ENCODE measurements at places on chromosomes 6 and 20.

GRCh38 chr6:122389704-122390372 is 9.6 kb upstream of the HSF2 start:
- DNase-seq = no peak

- DNase-seq = no peak
Measured at GRCh38 chr6:44085219-44085618, 42.0 kb downstream of the MRPL14 start.

DNA sequence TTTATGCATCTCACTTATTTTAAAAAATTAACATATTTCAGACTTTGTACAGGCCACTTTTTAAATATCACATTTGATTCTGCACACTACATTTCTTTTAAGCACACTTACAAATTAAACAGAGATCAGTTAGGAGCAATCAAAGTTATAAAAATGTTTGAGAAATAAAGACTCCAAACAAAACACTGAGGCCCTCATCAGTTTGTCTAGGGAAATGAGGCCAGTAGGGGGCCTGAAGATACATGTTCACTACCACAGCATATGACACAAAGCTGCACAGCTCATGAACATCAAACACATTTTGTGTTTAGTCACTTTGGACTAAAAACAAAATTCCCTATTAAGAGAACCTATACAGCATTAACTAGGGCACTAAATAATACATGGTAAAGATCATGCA is 180.5 kb downstream of the PDE7B start:
- DNase-seq = no peak

- DNase-seq = no peak
Measured at GRCh38 chr6:158850807-158851115, 31.6 kb upstream of the EZR start.

DNA sequence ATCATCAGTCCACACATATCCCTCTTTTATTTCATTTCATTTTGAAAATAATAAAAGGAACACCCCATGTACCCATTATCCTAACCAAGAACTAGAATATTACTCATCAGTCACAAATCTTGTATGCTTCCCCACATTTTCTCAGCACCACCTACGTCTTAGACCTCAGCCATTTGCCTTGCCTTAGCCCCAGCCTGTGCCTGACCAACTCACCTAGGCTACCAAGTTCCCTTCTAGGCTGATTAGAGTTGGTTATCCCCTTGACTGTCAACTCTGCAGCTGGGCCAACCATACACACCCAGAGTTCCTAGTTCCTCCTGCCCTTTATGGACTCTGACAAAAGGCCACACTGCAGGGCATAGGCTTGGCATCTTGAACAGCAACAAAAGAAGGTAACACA is 33.4 kb upstream of the IPCEF1 start:
- DNase-seq = no peak

DNA sequence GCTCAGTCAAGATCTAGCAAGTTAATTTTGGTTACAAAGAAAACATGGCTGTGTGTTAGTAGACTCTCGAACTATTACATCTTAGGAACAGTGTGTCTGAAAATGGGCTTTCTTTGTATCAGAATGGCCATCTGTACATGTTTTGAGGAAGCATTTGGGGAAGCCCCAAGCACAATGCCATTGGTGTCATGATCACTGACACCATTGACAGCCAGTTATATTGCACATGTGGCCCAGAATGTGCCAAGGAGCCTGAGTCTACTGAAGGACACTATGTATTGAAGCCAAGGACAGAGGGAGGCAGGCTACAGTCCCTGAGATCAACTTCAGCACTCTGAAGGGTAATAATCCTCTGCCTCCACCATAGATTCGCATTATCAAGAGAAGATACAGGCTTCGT is 12.6 kb upstream of the FAM50B start:
- DNase-seq = no peak

- DNase-seq = no peak
Measured at GRCh38 chr6:82612475-82613039, 248.9 kb downstream of the TPBG start.

GRCh38 chr20:48783533-48784272 is 44.1 kb downstream of the PREX1 start:
- DNase-seq = no peak

DNA sequence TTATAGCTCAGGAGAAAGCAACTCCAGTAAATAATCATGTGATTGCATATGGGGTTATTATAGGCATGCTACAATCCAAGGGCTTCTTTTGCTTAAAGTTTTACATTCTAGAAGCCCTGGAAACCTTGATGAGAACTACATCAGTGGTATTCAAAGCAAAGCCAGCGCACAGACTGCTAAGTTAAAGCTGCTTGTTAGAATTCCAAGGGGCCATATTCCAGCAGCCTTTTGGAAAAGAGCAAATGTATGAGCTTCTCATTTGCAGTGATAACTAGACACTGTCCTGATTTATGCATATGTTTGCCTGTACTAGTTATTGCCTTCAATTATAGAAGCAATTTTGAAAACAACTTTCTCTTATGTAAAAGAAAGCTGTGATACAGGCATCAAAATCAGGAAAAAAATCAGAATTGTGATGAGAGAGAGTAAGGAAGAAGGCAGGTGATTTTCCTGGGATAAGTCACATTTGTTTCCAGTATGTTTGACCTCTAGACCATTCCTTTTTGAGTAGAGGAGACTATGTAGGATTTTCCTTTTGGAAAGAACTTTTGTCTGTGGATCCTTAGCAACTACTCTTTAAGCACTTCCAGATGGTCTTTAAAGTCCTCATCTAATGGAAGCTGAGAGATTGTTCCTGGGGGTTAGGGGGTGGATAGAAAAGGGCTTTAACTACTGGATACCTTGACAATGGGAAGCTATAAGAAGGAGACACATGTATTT is 159.2 kb downstream of the PLCB4 start:
- no peak for DNase-seq

All from stimulated activated CD8-positive, alpha-beta memory T cell treated with anti-CD3 and anti-CD28 coated beads, Interleukin-15, amount 100 ng/mL, for 24 hours (primary cell).